Anterior cingulate cortex (tissue), 58 donors: ENCODE measurements at places on chromosomes 7 and 10.

GRCh38 chr10:19168584-19168983 is 120.0 kb downstream of the MALRD1 start:
- no peak for DNase-seq

DNA sequence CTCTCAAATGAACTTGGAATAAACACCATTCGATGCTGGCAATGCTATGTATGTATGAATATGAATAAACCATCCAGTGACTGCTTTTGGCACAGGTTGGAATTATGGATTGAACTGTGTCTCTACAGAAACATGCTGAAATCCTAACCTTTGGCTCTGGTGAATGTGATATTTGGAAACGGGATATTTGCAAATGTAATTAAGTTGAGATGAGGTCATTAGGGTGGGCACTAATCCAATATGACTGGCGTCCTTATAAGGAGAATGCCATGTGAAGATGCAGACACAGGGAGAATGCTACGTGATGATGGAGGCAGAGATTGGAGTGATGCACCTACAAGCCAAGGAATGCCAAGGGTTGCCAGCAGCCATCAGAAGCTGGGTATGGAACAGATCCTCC is 3.4 kb upstream of the ACTR3B start:
- DNase-seq = no peak

GRCh38 chr10:82924711-82925110 is 1049.7 kb downstream of the NRG3 start:
- no peak for DNase-seq

DNA sequence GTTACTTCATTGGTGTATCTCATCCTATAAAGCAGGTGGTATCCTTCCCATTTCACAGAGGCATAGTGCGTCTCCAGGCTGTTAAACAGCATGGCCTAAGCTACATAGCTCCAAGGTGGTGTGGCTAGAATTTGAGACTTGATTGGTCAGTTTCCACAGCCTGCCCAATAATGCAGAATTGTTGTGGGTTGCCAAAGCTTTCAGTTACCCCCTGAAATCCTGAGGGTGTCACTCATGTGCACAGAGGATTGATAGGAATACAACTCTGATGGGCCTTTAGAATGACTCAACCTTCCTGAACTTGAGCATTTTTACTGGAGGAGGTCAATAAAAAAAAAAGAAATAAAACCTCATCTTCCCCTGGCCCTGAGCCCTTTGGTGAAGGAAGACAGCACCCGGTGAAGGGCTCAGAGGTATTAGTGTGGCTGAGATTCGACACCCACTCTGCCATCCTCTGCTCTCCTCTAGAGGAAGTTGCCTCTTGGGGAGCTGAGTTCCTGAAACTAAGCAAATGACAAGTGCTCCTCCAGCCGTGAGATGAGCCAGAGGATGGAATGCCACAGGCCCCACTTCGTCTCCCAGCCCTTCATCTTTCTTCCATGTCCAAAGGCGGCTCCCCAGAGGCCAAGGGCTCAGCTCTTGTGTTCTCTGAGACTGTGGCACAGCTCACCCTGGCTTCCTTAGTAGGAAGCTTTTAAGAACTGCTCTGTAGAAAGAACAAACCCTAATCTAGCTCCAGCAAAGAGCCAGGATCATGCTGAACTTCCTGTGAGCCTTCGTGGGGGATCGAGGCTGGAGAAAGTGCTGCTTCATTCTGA is 1.0 kb downstream of the ACSL5 start:
- DNase-seq = no peak

- DNase-seq = no peak
Observed at GRCh38 chr7:81492910-81493309, 276.9 kb downstream of the HGF start.

GRCh38 chr10:49082766-49083165 is 32.6 kb downstream of the VSTM4 start:
- DNase-seq = peak; percentile 29

- DNase-seq = no peak
Observed at GRCh38 chr7:39923091-39923490, 27.0 kb upstream of the CDK13 start.

DNA sequence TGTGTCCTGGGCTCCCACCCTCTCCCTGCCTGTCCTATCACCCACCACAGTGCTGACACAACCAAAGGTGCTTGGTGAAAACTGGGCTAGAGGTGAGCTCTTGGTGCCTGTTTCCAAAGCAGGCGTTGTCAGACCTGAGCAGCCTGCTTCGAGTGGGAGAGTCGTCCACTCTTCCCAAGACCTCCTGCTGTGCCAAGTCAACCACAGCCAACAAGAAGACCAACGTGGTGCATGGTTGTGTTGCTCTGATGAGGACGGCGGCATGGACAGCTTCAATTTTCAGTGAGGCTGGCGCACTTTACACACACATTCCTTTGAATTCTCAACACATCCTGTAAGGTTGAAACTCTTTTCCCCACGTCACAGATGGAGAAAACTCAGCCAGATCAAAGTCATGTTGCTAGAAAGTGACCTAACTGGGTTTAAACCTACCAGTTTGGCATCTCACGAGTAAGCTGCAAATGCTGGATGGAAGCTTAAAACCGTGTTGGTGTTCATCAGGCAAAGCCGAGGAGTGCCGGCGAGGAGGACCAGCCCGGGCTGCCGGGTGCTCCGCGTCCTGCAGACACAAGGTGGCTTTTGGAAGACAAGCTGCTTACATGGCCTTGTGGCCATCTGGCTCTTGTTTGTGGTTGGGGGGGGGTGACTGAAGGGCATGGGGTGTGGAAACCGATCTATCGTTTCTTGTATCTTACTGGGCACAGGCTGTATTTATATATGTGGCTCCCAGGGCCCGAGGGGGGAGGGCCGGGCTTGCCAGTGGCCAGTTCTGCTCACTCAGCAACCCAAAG is 39.3 kb downstream of the INSIG1 start:
- DNase-seq = no peak

- peak; percentile 30 for DNase-seq
Observed at GRCh38 chr7:66697449-66698438, 42.8 kb upstream of the RABGEF1 start.

- no peak for DNase-seq
Observed at GRCh38 chr7:90678986-90679385, 82.9 kb downstream of the CDK14 start.

DNA sequence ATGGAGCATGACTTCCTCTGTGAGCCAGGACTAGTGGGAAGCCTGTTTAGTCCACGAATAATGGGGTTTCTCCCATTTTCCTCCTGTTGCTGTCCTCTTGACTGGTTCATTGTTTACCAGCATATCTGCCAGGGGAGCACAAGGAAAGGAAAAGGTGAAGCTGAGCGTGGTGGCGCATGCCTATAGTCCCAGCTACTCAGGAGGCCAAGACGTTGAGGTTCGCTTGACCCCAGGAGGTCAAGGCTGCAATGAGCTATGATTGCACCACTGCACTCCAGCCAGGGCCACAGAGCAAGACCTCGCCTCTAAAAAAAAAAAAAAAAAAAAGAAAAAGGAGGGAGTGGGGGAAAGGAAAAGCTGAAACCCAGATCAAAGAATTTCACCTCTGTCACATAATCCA is 5.8 kb upstream of the IL2RA start:
- no peak for DNase-seq

GRCh38 chr10:5547931-5548660 is 23.3 kb downstream of the CALML3 start:
- DNase-seq = no peak

DNA sequence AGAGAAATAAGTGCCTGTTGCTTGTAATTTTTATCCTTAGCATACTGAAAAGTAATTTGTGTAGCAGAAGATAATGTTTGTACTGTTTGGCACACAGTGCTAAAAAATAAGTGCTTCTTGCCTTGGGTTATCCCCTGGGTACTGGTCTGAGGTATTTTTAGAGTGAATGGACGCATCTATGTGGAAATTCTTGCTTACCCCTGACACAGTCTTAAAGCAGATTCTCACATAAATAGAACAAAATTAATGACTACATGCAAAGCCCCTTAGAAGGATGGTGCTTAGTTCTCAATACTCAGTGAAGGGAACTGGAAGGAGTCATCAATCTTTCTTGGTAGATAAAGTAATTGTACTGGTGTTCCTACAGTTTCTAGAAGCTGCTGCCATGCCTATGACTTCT is 548.6 kb downstream of the ARL4A start:
- DNase-seq = no peak

DNA sequence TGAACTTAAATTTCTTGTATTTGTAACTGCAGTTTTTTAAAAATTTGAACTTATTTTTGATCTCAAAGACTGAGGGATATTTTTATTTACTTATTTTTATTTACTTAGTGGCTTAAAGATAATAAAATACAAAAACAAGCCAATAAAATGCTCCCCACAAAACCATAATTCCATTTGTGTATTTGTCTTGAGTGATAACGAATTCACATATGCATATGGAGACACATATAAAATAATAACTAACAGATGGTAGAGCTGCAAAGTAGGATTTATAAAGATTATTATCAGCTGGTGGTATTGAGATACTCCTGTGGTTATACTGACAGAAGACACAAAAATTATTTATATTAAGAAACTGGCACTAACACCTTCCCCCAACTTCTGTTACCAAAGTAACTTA is 90.2 kb upstream of the RPA3 start:
- DNase-seq = no peak

DNA sequence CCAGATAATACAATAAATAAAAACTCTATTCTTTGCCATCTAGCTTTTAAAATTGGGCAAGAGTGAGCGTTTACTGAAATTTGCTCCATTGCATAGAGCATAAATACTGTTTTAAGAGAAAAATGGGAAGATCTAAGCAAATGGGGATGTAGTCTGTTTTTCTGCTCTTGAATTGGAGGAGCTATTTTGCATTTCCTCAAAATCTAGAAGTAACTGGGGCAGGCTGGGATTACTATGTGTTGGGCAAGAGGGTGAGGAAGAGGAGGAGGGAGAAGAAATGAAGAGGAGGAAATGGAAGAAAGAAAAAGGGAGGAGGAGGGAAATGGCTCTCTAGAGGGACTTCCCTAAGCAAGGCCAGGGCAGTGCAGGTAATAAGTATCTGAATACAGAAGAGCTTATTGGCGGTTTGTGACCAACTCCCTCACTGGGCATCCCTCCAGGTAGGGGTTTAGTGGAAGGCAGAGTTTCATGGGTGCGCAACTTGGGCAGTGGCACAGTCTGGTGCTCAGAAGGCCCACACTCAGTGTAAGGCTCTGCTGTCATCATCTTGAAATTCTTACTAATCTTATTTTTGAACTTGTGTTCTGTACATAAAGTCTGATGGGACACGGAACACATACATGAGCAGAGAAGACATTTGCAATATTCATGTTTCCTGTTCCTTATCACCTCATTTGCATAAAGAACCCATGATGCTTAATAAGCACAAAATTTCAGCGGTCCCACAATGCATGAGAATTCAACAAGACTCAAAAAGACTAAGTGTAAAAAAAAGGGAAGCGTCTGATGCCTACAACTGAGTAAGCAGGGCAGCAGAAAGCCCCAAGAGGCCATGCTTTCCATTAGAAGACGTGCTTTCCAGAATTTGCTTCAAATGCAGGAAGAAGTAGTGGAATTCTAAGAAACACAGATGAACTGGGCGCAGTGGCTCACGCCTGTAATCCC is 116.9 kb downstream of the EVX1 start:
- no peak for DNase-seq

GRCh38 chr7:91571601-91572000 is 307.4 kb downstream of the FZD1 start:
- no peak for DNase-seq

DNA sequence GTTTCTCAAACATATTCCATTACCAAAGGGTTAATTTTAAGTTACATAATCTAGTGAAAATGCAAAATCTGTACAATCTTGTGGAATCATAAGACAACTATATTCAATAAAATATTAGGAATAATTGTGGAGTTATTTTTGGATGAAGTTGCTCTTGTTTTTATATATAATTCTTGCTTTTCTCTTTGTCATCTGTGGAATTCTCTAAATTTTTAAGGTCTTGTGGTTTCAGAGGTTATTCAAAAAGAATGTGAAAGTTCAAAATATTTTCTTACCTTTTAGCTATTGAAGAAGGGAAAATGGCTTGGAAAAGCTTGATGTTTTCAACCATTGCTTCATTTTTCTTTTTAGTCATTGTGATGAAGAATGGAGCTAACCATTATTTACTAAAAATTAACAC is 552.1 kb downstream of the TFEC start:
- DNase-seq = no peak

DNA sequence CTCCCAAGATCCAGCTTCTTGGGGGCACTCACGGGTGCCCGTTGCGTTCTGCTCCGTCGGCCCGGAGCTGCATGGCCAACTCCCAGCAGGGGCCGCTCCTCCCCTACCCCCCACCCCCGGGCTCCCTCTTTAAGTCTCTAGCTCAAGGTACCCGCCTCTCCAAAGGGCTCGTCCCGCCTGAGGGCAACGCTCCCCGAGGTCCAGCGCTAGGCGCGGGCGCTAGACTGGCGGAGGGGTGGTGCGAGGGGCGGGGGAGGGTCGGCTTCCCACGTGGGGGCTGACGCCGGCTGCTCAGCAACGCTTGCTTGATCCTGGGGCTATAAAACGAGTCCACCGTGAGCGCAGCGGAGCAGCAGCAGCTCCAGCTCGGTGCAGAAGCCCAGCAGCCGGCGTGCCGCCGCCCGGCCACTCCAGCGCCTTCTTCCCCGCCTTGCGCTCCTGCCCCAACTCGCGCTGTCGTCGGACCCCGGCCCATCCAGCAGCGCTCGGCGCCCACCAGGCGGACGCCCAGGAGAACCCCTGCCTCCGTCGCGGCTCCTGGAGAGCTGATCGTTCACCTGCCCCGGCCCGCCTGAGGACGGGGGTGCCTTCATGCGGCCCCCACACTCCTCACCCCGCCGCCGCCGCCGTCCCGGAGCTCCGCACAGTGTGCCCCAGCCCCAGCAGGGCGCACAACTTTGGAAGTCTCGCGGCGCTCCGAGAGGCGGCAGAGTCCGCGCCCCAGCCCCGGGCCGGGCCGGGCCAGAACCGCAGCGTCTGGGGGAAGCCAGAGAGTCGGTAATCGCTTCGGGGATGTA is at the start of gene ADRA2A:
Gene ADRA2A, plus strand, starts transcription at position 348 of the 797 bp plus-strand sequence. CDS start 968 bp downstream, outside the sequence.
- DNase-seq = peak; percentile 48

GRCh38 chr10:72223743-72224101 is 7.6 kb upstream of the ASCC1 start:
- no peak for DNase-seq

GRCh38 chr7:43625453-43625852 is 42.5 kb downstream of the STK17A start:
- DNase-seq = no peak

DNA sequence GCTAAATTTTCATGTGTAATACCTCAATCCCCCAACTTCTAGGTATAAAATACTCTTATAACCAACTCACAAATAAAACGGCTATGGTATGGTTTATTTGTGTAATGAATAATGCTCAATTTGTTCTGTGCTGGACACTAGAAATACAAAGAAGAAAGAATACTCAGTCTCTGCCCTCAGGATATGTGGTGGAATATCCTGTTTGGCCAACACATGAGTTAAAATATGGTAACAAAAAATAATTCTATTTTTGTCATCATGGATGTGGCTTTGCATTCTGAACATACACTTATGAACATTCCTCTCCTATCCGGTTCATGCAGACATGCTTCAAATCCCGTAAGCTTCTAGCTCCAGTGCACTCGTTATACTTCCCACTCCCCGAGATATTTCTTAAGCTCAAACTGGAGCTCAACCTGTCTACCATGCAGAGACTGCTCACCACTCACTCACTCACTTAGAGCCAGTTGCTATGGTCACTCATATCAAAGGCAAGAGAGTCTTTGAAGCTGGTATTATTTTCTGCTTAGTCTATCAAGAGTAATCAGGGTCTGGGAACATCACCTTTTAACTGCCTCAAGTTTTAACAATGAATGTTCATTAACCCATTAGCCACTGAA is 53.8 kb upstream of the SLC16A12 start:
- no peak for DNase-seq
